ENCODE measurements at places on chromosomes 3 and 15.

DNA sequence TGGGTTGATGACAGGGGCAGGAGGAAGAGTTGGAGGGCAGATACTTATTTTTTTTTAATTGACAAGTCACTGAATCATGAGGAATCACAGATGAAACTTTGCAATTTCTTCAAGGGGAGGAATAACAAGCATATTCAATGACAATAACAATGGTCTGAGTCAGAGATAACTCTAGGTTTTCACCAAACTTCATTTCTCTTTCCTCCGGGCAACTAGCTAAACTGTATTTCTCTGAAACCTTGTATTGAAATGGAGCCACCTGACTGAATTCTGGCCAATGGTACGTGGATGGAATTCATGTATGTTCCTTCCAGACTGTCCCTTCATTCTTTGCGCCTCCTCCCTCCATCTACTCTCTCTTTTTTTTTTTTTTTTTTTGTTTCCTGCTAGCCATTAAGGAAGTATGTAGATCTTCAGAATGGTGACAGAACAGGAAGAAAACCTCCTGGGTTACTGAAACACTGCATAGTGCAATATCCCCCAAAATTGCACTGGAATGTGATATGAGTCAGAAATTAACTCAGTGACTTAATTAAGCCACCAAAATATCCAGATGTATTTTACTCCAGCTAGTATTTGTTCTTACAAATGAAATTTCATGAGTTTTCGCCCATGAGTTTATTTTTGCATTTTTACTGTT lies 495.4 kb downstream of the OTOL1 start:
- DNase-seq, result no peak

DNA sequence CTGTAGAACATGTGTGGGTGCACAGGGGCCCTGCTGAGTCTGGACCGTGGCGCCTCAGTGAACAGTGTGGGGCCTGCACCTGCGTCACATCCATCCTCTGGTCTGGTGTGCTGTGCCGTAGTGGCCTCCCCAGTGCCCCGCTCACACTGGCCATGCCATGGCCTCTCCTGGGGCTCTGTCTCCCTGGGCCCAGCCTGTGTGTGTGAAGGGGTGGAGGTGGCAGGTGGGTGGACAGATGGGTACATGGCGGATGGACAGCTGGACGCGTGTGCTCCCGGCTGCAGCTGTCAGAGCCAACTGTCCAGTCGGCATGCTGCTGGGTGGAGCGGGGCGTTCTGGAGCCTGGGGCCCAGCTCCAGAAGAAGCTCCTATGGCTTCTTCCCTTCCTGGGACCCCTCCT lies 17.8 kb downstream of the PLXNA1 start:
- DNase-seq, result no peak

DNA sequence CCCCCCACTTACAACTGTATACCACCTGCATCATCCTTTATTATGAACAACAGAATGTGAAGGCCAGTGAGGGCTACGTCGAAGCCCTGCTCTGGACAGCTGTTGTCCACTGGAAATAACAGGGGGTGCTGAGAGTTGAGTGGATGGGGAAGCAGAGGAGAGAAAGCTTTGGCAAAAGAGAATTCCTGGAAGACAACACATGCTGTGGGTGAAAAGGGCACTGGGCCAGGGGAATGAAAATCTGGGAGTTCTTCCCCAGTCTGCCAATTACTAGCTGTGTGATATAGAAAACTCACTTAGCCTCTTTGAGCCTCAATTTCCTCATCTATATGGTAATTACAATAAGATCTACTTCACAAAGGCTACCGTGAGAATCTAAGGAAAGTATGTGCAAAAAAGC lies 40.7 kb downstream of the FSTL1 start:
- no peak for DNase-seq

GRCh38 chr3:113439606-113440005 lies 1.7 kb downstream of the CFAP44 start:
- no peak for DNase-seq

DNA sequence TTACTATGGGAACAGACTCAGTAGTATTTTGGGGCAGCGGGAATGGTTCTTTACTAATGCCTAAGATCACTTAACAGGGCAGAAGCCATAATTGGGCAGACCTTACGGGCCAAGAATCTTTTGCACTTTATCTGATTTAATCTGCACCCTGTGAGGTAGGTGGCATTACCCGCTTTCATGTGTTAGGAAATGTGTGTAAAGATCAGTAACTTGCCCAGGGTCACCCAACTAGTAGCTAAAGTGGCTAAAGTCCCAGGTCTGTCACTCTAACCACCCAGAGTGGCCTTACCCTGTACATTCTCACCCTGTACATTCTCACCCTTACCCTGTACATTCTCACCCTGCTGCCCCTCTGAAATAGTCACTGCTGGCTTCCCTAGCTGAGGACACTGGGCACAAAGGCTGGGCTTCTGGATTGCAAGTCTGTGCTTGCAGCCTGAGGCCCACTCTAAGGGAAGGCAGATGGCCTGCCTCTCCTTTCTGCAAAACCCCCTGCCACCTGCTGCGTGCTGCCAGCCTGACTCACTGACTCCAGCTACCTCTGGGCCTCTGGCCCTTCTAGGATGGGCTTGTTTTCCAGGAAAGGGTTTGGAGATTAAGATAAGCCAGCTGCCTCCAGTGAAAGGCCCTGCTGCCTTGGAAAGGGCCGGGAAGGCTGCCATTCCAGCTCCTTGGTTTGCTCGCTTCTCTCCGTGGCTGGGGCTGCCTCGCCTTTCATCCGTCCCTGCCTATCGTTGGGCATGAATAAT lies 37.5 kb upstream of the MYZAP start:
- DNase-seq, result no peak

DNA sequence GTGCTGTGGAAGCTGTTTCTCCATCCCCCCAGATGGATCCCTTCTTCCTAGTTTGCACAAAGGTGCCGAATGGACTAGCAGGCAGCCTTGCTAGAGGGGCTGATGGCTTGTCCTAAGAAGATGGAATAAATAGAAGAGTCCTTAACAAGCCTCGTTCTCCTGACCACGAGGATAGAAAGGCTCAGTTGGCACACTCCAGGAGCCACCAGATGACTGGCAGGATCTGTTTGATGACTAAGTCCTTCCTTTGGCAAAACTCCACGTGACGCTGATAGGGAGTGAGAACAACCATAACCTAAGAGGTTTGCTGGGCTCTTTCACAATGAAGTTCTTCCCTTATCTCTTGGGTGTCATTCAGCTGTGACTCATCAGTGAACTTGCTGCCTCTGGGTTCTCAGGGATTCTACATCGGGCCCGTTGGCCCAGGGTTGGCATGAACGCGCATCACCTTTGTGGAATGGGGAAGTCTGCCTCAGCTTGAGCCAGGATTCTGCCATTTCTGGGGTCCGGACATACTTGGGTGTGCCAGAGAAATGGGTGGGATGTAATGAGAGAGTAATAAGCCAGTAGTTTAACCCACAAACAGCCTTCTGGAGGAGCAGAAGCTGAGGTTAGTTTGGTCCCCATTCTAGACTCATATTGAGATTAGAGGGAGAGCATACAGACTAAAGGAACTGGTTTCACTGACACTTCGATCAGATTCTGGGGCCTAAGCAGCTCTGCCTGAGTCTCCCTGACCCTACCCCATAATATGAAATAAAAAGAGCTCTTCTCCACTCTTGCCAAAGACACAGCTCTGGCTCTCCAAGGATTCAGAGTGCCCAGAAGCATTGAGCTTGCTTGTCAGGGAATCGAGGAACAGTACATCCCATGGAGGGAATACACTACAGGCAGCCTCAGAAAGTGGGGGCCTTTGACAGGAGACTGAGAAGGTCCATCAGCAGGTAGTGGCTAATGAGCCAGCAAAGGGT lies 2.0 kb upstream of the MELTF start:
- no peak for DNase-seq

DNA sequence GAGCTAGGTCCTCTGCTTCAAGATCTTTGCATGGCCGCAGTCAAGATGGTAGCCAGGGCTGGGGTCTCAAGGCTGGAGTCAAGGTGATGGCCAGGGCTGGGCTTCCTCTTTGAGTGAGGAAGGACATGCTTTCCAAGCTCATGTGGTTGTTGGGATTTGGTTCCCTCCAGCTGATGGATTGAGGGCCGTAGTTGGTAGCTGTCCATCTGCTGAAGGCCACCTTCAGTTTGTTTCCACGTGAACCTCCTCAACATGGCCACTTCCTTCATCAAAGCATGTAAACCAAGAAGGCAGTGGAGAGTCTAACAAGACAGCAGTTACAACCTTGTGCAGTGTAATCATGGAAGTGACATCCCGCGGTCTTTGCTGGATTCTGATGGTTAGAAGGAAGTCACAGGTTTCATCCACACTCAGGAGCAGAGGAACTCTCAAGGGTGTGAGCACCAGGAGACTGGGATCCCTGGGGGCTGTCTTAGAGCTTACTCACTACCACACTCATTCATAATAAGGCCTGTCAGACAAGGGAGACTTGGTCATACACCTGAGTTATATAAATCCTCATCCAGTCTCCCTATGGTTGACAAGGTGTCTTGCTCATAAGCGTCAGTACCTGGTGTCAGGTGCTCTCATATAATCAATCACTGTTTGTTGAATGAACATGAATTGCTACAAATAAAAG lies 42.1 kb downstream of the ABHD5 start:
- DNase-seq, result no peak

DNA sequence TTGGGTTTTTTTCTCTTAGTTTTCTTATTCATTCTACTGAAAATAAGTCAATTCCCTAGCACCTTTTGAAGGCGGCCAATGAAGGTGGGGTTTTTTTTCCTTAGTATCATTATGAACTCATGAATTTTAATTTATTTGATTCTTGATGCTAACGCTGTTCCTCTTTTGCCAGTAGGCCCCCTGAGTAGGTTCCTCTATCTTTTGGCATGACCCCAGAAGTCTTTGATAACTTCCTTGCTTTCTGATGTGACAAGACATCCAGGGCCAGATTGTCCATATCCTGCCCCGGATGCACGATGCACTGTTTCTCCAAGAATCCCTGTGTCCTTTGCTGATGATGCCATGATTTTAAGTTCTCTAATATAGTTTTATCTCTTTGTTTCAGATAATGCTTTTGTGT lies 20.6 kb downstream of the LRRK1 start:
- DNase-seq, result no peak

DNA sequence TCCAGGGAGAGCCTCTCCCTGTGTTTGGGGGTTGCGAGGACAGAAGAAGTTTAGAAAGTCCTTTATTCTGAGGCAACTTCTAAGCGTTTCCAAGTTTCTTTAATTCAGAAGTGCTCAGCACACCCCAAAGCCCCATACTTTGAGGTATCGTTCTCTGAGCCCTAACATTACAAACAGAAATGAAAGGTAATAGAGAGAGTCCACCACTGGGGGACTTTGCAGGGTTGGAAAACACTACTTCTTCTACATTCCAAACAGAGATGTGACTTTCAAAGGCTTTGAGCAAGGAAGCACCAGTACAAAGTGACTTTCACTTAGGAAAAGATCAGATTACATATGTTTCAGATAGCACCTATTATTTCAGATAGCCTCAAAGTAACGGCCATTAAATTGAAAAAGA lies 6.2 kb upstream of the ZNF280D start:
- no peak for DNase-seq

- DNase-seq, result no peak
These were observed 41.4 kb upstream of the VEPH1 start for GRCh38 chr3:157544501-157545130.

DNA sequence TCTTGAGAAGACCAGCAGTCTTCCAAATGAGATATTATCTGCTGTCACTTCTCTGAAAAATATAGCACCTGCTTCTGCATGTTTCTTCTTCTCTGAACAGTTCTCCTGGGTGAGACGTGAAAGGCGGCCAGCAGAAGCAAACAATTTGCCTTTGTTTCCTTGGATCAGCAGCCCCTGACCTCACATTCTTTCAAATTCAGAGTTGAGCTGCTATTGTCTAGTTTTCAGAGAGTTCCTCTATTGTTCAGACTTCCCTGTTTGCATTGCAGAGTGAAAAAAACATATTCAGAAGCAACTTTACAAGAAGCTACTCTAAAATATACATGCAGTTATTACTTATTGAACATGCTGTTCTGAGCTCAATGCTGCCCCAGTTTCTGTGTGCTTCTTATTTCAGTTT lies 653.6 kb downstream of the NAALADL2 start:
- no peak for DNase-seq

DNA sequence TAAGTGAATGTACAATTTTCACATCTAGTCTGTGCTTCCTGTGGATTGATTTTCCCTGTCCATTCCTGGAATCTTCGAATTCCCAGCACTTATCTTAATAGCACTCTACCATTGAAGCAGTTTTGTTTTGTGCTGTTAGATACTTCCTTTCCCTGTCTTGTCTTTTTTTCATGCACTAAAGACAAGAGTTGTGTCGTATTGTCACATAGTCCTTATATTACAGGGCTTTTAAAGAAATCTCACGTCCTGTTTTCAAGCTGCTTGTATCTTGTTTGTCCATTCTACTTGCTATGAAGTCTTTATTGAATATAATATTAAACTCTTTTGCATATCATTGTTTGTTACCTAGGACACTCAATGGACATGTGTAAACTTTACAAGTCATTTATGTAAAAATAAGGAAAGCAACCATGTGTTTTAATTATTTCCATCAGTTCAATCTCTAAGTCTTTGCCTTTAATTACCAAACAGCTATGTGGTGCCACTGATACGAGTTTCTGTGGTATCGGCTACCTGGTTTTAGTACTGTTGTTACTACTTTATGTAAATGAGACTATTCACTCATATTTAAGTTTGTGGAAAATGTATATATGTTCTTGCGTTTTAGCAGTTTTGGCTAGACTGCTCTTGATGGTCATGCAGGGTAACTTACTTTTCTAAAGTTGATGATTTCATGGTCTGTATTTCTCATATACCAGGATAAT lies 10.3 kb downstream of the PIK3CA start:
- no peak for DNase-seq

DNA sequence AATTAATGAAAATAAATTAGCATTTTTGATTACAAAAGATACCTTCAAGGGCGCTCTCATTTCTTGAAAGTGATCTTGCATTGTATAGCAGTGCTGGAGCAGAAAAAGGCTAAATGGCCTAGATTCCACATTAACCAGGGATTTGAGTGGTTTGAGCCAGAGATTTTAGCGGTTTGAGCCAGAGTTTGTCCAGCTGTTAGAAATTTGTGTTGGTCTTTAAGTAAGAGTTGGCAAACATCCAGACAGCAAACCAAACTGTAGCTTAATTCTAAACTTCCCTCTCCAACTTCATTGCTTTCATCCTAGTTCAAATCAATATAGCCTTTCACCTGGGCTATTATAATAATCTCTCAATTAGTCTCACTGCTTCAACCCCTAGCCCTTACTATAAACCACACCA lies 351.7 kb downstream of the IGSF11 start:
- no peak for DNase-seq

- DNase-seq, result no peak
These were observed 140.4 kb downstream of the THRB start for GRCh38 chr3:24354230-24354629.

DNA sequence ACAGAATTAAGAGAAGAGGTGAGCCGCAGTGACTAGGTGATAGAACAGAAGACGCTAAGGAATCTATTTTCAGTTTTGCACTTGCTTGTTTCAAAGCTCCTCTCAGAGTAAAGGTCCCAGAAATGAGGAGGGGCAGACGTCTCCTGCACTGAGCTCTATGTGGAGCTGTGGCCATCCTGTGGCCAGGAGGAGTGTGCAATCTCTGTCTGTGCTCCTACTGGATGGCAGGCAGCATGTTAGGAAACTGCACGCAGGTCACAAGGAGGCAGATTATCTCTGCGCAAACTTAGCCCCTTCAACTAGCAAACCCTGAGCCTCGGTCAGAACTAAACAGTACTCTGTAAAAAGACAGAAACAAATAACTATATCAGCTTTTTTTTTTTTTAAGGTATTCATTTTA lies 31.1 kb upstream of the PPIB start:
- DNase-seq, result no peak

Measured in stimulated activated CD8-positive, alpha-beta memory T cell treated with anti-CD3 and anti-CD28 coated beads, Interleukin-7, amount 100 ng/mL, for 4 hours (primary cell).